ENCODE measurements at places on chromosomes 3 and 15.

DNA sequence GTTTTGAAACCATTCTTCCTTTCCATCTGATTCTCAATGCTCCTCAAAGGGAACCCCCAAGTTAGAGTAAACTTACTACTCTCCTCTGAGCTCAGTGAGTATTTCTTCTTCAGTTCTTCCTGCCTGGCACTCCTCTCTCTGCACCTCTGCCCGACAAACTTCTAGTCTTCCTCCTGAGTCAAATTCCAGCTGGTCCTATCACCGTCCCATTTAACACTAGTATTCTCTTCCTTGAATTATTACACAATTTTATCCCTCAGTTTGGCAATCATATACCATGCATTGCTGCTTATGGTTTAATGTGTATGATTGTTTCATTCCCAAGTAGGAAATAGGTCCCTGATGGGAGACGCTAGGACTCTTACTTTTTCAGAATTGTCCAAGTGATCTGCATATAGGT lies 279.7 kb downstream of the MECOM start:
- DNase-seq: no peak

DNA sequence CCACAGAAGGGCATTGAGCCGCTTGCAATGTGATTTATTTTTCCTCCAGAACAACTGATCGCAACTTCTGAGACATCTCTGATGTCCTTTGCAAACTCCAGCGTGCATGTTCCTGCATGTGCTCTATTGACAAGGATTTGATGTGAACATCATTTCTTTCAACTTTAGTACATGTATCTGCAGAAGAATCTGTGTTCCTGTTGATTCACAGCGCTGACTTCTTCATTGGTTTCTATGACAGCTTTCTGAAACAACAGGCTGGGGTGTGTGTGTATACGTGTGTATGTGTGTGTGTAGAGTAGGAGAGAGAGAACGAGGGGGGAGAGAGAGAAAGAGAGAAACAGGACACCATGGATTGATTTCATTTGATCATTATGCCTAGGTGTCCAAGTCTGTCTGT lies 56.7 kb upstream of the CMTM8 start:
- DNase-seq: no peak

DNA sequence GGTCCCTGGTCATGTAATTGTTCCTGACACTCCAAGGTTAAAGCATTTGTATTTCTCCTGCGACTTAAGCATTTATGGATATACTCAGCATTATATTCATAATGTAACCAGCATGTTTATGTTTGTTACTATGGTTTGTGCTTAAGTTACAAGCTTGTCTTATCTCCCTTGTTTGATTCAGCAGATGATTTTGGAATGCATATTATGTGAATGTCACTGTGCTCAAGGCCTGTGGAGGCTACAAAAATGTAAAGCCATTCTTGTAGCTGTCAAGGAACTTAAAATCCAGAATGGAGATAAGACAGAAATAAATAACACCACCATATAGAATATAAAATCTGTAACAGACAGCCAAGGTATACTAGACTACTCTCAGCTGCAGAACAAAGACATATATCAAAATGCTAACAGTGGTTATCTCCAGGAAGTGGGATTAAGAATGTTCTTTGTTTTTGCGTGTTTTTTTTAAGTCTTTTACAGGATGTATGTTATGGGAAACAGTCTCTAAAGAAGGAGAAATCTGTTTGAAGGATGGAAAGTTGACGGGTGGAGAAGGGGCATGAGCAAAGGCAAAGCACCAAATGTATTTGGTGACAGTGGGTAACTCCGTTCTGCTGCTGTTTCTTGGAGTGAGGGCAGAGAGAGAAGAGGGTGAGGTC lies 61.4 kb downstream of the IGF2BP2 start:
- DNase-seq: no peak

GRCh38 chr15:86154705-86155104 lies 75.0 kb downstream of the AGBL1 start:
- DNase-seq: no peak

DNA sequence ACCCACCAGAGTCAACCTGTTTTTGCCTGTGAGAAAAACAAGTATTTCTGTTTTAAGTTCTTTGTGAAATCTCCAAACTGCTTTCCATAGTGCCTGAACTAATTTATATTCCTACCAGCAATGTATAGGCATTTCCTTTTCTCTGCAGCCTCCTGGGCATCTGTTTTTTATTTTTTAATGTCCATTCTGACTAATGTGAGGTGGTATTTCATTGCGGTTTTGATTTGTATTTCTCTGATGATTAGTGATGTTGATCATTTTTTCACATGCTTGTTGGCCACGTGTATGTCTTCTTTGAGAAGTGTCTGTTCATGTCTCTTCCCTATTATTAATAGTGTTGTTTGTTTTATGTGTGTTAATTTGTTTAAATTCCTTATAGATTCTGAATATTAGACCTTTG lies 820.5 kb downstream of the MCTP2 start:
- no peak for DNase-seq

- DNase-seq: no peak
Observed at GRCh38 chr3:113844622-113845222, 6.1 kb downstream of the GRAMD1C start.

DNA sequence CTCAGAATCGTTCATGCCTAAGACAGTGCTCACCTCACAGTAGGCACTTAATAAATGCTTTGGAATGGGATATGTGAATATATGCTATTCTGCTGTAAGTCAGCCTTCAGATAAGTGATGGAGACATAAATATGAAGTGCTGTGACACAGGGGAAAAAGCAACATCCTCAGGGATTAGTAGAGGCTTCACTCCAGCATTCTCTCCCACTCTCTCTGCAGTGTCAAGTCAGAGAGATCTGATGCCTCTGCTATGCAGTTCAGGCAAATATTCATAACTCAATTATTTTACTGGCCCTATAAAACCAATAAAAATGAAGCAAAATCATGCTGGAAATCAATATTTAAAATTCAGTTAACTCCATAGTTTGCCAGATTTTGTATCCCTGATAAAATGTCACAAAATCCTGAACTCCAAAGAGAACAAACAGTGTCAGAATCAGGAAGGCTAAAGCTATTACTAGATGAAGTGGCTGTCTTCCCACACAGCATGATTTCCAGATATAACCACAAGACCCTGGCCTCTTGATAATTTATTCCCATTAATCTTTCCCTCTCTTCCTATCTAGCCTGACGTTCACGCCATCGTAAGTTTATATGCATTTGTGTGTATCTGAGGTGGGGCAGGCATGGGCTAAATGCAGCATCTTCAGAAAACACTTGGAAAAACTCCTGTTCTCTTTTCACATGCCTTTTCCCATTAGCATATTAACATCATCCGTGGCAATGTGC lies 278.9 kb upstream of the ATP11B start:
- no peak for DNase-seq

DNA sequence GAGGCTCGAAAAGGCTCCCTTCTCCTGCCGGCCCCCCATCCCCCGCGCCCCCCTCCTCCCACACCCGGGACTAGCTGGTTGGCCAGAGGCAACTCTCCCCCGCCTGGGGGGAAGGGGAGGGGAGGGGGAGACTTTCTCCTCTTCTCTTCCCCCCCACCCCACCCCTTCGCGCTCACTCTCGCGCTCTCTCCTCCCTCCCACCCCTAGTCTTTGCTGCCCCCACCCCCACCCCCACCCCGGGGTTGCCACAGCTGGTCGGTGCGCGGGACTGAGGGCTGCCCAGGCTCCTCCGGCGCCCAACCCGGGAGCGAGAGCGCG lies 710 bp downstream of the MECOM start:
- no peak for DNase-seq

DNA sequence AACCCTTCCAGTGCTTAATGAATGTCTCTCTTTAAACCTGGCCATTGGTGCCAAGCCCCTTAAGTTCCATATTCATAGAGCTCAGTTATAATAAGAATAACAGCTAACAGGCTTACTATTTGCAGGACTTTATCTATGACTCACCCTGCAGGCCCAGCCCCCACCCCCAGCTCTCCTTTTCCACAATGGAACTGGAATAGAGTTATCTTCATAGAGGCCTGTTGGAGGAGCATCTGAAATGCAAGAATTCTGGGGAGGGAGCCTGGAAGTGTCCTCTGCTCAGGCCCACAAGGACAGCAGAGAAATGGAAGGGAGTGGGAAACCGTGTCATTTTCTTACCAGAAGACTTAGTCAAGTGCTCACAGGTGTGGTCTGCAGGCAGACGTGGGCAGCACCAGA lies 52.8 kb downstream of the SEMA5B start:
- DNase-seq: no peak

DNA sequence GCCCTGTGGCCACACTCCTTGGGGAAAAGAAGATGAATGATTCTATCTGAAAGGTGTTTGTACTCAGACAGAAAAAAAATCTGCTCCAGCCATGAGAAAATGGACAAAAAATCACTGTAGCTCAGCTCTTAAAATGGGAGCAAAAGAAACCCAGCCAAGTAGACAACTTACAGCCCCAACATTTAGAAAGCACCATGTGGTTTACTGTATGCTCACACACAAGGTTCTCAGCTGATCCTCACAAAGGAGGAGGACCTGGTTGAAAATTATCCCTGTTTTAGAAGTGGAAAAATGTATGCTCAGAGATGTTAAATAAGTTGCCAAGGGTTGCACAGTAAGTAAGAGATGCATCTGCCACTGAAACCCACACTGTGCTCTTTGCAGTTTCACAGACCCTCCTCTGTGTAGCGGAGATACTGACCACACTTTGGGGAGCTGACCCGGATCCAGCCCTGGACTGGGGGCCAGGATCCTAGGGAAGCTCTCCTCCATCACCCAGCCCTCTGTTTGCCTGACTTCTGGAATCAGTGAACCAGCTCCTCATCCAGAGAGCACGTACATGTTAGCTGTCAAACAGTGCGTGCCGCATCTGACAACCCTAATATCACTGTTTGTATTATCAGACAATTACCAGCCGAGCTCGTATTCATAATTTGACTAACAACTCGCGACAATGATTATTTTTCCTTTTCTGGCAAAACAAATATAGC lies 32.7 kb upstream of the TPRG1 start:
- no peak for DNase-seq

DNA sequence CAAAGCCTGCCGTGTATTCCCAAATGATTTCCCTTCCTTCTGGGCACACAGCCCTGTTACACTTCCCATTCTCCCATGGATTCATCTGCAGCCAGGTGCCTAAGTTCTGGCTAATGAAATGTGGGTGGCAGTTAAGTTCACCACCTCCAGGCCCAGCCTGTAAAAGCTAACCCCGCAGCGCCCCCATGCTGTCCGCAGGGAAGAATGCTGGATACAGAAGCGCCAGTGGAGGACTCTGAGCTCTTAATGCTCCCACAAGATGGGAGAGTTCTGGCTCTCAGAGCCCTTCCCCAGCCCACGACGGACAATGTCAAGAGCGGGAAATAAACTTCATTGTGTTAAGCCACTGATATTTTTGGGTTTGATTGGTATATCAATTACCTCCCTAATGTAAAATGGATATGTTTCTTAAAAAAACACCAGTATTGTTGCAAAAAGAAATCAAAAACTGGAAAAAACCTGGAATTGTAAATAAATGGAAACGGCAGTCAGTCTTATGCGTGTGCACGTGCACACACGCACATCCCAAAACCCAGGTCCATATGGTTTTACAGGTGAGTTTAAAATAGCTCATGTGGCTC lies 37.7 kb upstream of the FGD5 start:
- DNase-seq: peak; percentile 33

DNA sequence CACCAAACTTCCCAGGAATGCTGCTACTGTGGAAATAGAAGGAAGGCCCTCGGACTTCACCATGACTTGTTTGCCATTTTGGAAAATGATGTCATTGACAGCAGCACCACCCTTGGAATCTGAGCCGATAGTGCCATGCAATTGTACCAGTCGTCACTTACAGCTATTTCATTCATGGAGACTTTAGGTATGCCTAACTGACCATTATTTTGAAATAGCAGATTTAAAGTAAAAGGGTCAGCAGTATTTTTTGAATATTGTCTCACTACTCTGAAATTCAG lies 66.0 kb upstream of the ARL8B start:
- no peak for DNase-seq

GRCh38 chr3:96863129-96863740 lies 48.8 kb downstream of the EPHA6 start:
- peak; percentile 2 for DNase-seq

- DNase-seq: no peak
Observed at GRCh38 chr3:165643425-165643824, 193.8 kb downstream of the BCHE start.

DNA sequence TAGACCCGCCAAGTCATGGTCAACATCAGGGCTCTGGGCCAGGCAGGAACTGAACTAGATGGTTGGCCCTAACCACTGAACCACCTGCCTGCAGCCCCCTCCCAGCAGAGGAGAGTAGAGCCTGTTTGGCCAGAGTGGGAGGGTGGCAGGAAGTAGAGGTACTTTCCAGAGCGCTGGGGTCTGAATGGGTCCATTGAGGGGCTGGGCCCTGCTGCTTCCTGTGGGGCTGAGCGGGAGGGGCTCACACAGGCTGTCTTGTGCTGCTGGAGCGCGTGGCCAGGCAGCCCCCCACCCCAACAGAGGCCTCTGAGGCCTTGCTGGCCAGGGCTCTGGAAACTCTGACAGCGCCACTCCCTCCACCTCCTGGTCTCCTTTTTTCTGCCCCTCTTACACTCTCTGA lies 17.4 kb downstream of the CSPG4 start:
- DNase-seq: no peak

DNA sequence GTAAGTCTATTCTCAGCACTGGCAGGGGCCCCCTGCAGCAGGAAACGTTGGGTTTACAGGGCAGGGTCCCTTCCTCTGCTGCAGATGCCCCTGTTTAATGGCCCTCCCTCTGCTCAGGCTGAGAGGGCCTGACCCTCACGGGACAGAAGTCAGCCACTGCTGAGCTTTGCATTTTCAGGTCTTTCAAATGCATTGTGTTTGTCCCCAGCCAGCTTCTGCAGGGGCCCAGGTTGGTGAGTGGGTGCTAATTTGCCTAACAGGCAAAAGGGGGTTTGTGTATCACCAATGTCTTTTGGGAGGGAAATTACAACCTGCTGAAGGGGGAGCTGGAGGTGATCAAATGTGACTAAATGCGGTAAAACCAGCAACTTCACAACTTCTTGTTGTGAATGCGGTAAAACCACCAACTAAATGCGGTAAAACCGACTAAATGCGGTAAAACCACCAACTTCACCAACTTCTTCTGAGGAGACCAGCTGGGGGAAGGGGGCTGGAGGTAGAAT lies 44.8 kb upstream of the UBE2E1 start:
- DNase-seq: peak; percentile 15

DNA sequence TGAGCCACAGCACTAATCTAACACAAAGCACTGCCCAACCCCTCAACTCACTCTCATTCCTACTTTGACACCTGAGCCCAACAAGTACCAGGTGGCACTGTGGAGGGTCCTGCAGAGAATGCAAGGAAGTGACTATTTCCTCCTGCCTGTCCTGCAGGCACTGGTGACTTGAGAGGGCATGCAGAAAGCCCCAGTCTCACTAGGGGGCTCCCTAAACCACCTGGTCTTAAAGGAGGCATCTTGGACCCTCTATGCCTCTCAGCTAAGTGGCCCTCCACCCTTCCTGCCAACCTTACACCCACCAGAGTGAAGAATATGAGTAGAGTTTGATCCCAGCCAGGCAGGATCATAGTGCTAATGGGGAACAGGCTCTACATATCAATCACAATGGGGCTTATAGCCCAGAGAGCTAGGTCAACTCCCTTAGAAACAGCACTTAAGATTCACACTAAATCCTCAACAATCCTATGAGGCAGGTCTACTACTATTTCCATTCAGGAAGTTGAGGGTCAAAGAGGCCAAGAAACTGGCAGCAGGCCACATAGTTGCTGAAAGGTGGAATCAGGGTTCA lies 15.2 kb downstream of the TRAIP start:
- peak; percentile 14 for DNase-seq

GRCh38 chr3:18247139-18247695 lies 177.9 kb downstream of the SATB1 start:
- no peak for DNase-seq

Measured in activated naive CD8-positive, alpha-beta T cell treated with anti-CD3 and anti-CD28 coated beads for 36 hours (primary cell).